Stimulated activated CD4-positive, alpha-beta T cell treated with anti-CD3 and anti-CD28 coated beads, Interleukin-1b, Interleukin-23, amount 100 ng/mL, for 24 hours (primary cell): ENCODE measurements at places on chromosomes 6 and 20.

- DNase-seq = no peak
Observed at GRCh38 chr6:5645328-5646290, 361.1 kb downstream of the NRN1 start.

GRCh38 chr6:21949211-21949801, 347.5 kb downstream of the PRL start:
- no peak for DNase-seq

- no peak for DNase-seq
Observed at GRCh38 chr6:7590918-7591302, 912 bp downstream of the SNRNP48 start.

DNA sequence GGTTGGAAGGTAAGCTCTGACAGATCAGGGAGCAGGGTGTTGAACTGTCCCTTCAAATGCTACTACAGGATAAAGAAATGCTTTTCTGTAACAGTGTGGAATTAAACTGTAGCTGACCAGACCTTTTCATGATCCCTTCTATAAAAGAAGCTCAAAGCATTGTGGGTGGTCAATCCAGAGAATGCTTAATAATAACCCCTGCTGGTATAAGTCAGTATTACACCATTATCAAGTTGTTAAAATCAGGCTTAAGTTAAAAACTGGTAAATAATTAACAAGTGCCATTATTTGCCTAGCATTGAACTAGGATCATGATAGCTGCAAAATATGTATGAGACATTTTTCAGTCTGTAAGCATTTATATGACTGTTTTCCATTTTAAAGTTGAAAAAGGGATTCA, 468.9 kb downstream of the PKHD1 start:
- DNase-seq = no peak

GRCh38 chr6:7243179-7243981, 69.6 kb downstream of the SSR1 start:
- peak; percentile 13 for DNase-seq

GRCh38 chr6:108875161-108875555, 26.9 kb downstream of the ARMC2 start:
- no peak for DNase-seq

DNA sequence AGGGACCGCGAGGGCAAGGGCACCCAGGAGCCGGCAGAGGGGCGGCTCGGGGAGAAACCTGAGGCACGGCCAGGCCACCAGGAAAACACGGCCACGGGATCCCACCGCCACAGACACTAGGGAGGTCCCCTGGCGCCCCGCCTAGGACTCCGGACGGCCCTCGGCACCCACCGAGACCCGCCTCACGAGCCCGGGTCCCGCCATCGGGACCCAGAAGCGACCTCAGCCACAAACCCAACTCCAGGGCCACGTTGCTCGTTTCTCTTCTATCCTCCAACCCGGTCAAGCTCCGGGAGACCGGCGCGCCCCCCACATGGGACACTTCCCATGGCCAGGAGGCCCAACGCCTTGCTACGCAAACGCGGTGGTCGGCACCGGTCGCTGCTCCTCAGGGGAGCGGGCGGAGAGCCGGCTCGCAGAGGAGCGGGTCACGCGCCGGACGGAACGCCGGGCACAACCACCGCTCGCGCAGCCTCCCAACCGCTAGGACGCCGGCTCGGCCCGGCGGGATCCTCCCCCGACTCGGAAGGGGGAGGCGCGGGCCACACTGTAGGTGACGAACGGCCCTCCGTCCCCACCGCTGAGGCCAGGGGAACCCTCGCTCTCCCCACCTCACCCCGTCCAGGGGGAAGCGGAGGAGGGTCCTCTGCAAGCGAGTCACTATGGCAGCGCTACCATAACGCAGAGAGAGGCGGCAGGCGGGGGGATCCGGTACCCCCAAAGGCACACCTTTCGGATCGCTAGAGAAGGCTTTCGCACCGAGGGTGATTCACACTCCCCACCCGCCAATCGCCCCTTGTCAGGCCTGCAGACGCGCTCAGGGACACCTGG, 1514.1 kb upstream of the DEFB115 start:
- DNase-seq = no peak

GRCh38 chr20:11992426-11992825, 74.7 kb downstream of the BTBD3 start:
- DNase-seq = no peak

DNA sequence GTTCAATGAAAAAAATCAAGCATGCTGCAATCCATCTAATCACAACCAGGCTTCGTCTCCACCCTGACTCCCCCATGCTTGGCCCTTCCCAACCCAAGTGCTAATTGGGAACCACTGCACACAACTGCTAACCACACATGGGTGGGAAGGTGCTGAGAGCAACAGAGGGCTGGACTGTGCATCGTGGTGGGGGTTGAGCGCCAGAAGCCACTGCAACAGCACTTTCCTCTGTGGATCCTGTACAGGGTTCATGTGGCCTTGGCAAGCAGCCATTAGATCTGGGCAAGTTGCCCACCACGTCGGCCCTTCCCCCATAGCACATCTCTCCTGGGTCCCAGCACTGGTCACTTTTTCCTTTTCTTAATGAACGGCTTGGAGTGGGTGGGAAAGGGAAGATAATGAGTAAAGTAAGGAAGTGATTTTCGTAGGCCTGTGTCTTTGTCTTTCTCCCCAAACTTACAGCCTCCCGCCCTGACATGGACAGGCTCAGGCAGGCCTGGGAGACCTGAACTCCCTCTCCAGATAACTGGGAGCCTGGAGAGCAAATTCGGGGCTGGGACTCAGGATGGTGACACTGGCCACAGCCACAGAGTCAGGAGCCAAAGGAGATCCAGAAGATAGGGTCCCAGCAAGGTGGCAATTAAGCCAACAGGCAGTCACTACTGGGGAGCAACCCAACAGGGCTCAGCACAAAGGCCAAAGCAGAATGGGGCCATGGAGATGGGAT, 34.4 kb upstream of the MRPS10 start:
- no peak for DNase-seq

GRCh38 chr20:53294804-53295203, 298.8 kb downstream of the ZNF217 start:
- DNase-seq = no peak

- DNase-seq = no peak
Observed at GRCh38 chr6:18359237-18359885, 27.8 kb upstream of the RNF144B start.

- DNase-seq = no peak
Observed at GRCh38 chr6:147758303-147758702, 249.8 kb downstream of the SAMD5 start.

DNA sequence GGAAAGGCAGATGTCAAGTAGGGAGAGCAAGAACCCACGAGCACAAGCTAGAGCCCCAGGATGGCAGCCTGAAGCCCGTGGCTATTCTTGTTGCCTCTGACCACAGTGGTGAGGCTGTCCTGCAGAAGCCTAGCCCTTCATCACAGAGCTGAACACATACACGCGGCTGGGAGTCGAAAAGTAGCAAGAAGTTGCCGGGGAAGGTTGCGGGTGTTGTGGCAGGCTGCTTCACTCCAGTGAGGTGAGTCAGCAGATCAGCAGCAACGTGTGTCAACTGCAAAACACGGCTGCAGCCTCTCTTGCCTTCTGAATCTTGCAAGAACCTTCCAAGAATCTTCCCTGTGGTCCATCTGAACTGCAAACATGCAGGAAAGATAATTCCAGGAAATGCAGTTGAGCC, 10.6 kb upstream of the STX16 start:
- DNase-seq = no peak

DNA sequence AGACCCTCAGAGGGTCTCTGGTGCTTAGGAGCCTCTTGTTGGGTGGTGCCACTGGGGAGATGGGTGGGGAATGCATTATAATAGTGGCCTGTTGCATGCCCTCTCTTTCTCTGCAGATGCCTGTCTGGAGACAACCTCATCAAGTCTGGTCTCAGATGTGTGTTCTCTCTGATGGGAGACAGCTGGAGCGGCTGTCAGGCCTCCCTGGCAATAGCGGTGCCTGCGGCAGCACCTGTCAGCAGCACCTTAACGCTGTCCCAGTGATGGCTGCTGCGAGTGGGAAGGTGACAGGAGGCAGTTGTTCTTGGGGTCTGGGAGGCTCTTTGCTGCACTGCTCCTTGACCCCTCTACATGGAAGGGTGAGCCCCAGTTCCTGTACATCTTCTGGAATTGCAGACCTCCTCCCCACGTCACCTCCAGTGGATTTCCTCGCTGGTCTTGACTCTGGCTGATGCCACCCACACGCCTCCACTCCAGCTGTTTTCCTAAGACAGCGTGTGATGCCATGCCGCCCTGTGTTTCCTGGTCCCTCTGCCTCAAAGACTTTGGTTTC, 63.3 kb upstream of the BLCAP start:
- no peak for DNase-seq

DNA sequence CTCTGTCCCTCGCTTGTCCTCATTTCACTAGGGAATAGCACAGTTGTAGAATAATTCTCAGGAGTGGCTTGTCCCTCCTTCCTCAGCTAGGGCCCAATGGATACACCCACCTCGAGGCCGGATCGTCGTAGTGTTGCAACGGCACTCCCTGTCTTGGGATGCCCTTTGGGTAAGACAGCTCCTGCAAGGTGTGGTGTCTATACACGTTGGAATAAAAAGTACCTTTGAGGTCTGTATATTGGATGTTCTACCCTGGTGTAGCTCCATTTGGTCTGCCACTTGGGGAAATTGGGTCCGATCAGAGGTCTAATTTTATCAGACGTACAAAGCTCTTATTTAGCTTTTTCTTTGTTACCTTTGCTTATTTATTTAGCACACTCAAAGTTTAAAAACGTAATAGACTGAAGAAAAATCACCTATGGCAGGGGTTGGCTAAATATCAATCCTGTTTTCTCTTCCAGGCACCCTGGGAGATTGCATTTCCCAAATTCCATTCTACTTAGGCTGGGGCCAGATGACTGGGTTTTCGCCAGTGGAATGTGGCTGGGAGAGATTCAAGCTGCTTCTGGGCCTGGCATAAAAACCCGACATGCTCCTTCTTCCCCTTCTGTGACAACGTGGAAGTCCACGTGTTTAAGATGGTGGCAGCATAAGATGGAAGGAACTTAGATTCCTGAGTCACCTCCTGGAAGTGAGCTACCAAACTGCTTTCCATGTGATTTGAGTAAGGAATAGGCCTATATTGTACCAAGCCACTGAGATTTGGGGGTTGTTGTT, 82.3 kb upstream of the CD83 start:
- DNase-seq = no peak

DNA sequence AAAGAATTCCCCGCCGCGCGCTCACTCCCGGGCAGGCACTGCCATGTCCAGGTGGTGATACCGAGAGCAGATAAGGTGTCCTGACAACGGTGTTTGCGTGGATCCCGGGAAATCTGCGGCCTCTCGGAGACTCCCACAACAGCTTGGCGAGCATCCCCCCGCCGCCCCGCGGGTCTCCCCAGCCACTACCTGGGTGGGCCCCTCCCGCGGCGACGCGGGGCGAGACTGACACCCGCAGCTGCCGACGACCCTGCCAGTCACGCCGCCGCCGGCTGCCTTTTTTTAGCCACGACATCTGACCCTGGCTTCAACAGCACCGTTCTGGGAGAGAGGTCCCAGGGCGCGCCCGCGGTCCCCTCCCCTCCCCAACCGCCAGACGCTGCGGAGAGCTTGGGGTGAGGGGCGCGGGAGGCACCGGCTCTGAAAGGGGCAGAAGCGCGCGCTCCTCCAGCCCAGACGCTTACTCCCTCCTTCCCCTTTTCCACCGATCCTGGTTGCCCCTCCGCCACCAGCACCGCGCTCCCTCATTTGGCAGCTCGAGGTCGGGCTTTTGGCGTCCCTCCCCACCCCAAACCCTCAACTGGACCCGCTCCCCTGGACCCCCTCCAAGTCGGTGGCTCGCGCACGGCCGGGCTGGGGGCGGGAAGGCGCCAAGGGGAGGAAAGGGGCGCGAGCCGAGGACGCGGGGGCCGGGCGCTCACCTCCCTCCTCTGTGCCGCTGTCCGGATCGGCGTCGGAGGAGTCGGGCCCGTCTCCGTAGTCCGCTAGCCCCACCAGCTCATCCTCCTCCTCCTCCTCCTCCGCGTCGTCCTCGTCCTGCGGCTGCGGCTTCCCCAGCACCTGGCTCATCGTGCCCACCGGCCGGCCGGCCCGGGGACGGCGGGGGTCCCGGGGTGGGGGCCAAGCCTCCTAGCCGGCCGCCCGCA, 665 bp downstream of the RRAGD start:
- no peak for DNase-seq

- DNase-seq = no peak
Observed at GRCh38 chr6:70380252-70380651, 33.1 kb upstream of the FAM135A start.

DNA sequence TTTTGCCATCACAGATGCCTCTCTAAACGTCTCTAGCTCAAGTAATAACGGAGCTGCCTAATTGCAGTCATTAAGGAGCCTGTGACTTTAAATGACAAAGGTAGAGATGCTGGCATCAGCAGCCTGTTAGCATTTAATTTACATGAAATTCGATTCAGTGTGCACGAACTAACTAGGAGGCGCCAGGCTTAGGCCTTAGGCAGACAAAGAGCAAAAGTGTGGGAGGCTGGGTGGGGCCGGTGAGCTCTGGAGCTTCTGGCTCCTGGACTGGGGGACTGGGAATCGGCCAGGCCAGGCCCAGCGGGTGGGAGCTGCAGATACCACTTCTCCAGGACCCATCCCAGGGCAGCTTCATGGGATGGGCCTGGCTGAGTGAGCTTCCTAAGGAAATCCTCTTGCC, 170.0 kb upstream of the AGPAT4 start:
- DNase-seq = no peak

DNA sequence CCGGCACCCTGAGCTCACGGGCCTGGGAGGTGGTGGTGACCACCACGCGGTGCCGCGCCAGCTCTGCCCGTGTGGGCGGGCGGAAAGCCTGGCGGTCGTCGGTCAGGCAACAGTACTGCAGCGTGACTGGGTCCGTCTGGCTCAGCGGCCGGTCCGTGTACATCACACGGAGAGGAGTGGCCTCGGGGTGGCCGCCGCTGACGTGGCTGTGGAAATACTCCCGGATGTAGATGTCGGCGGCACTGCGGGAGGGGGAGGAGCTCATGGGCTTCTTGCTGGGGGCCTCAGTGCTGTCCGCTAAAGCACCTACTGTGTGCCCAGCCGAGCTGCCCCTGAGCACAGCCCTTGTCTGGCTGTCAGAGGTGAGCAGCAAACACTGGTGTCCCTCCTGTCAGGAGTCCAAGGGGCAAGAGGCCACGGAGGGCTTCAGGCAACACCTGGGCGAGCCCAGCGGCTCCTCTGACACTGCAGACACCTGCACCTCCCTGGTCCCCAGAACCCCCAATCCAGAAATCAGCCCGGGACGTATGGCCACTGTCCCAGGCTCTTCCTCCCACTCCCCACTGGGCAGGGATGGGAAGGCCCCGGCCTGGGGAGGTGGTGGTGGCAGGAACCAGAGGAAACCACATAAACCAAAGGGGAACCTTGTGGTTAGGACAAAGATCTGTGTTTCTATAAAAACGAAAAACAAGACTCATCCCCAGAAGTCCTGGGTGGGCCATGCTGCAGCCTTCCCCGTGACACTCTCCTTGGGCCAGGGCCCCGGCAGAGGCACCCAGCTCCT, 6.5 kb downstream of the HELZ2 start:
- DNase-seq = no peak

- DNase-seq = no peak
Observed at GRCh38 chr20:33703498-33704137, 16.5 kb downstream of the PXMP4 start.
